ENCODE measurements at places on chromosomes 3 and 15.

- DNase-seq = no peak
Observed at GRCh38 chr15:90046911-90047392, 45.8 kb downstream of the ZNF710 start.

DNA sequence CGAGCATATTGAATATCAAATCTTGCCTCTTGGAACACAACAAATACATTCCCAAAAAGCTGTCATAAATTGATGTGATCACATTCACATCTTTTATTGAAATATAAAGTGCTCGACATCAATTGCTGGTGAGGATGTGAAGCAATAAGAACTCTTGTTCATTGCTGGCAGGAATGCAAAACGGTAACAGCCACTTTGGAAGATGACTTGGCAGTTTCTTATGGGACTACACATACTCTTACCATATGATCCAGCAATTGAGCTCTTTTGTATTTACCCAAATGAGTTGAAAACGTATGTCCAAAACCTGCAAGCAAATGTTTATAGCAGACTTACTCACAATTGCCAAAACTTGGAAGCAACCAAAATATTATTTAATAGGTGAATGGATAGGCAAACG lies 234.9 kb downstream of the CACNA2D3 start:
- DNase-seq = no peak

GRCh38 chr3:194257916-194258668 lies 93.0 kb downstream of the CPN2 start:
- DNase-seq = no peak

GRCh38 chr15:101209285-101209845 lies 42.5 kb downstream of the CHSY1 start:
- DNase-seq = no peak

- no peak for DNase-seq
Observed at GRCh38 chr3:49966233-49966942, 26.4 kb downstream of the RBM6 start.

DNA sequence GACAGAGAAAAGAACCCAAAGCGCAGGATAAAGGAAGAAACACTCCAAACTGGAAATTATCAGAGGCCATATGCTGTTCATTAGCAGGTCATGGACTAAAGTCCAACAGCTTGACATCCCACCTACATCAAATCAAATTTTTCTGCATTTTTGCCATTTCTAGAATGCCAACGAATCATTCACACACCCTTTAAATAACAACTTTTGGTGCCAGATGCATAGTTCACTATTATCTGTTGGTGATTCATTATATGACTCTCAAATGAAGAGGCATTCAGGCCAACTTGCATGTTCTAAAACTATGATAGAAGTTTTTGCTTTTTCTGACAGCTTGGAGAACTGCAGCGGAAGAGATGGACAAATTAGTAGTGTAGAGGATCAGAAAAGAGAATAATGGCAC lies 529.8 kb upstream of the NAALADL2 start:
- DNase-seq = no peak

DNA sequence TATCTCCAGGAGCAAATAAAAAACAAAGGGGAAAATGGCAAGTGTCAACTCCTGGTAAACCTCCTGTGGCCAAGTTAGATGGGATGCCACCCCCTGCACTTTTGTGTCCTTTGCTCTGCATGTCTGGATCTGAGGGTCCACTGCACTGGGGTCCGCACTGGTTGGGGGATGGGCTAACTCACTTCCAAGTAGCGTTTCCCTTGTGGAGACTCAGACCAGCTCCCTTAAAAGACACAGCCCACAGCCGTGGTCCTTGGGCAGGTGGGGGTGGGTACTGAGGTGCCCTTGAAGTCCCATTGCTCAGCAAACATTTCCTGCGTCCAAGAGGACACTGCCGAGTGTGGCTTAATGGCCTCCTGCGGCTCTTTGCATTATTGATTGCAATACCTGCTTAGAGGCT lies 188.2 kb downstream of the MEGF11 start:
- no peak for DNase-seq

- no peak for DNase-seq
Observed at GRCh38 chr3:184604039-184604601, 42.5 kb downstream of the EPHB3 start.

DNA sequence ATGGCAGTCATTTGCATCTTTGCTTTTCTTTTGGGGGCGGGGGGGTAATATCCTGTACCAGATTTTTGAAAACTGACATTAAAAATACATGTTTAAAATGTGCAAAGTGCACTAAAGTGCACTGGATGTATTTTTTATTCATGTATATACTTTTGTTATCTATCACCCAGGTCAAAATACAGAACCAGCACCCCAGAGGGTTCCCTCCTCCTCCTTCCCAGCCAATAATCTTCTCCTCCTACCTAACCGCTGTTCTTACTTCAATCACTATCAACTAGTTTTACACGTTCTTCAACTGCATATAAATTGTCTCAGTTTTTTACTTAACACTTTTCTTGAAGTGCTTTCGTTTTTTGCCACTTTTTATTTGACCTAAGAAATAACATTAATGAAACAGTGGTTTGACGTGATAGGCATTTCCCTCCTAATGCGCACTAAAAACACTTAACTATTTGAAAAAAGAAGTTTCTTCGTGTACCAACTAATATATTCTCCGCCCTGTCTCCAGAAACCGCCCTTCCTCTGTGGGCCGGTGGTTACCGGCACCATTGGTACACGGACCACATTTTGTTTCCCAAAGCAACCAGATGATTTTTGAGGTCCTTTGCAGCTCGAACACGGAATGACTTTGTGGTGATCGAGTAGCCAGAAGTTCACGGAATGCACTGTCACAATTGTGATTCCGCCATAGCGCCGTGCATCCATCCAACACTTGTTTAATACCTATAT lies 836 bp upstream of the AKAP13 start:
- peak; percentile 34 for DNase-seq

DNA sequence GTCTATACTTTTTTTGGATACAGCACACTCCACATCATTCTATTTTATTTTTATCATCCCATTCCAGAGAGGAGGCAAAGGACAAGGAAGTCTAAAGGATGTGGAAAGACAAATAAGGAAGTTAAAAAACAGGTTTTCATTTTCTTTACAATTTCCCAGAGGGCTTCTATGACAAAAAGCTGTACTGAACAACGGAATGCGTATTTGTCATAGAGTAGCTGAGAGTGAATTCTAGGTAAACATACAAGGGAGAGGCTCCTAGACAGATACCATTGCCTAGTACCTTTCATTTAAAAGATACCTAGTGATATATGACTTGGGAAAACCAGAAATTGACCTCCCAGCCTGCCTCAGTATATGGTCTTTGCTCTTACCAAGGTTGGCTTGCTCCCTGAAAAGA lies 341.7 kb downstream of the FHIT start:
- DNase-seq = no peak

DNA sequence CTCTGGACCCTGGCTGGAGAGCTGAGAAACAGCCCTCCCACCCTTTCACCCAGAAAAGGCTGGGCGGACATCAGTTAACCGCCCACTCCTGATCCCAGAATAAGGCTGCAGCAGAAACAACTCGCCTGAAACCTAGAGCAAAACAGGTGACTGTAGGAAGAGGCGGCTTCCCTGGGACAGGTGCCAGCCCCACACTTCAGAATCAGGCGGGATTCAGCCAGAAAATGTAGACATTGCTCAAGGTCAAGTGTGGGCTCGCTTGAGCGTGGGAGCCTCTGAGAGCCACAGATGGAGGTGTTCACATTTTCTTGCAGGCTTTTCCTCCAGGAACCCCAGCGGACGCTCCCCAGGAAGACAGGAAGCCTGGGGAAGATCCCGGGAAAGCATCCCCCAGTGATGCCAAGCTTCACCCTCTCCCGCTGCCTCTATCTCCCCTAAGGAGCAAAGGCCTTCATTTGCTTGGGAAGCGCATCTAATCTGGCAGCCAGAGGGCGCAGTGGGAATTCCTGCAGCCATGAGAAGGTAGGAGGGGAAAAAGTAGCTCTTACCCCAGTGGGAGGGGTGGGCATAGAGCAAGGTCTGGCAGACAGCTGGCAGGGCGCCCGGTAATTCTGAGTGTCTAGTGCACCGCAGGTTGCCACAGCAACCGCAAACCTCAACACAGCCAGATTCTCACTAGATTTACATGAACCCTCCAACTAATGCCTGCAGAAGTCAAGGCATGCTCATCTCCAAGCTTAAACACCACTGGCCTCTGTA lies 77.7 kb downstream of the OCA2 start:
- no peak for DNase-seq

- DNase-seq = peak; percentile 46
Observed at GRCh38 chr15:74196175-74196574, 6.4 kb downstream of the STRA6 start.

GRCh38 chr3:156594219-156594683 lies 39.3 kb upstream of the SSR3 start:
- no peak for DNase-seq

DNA sequence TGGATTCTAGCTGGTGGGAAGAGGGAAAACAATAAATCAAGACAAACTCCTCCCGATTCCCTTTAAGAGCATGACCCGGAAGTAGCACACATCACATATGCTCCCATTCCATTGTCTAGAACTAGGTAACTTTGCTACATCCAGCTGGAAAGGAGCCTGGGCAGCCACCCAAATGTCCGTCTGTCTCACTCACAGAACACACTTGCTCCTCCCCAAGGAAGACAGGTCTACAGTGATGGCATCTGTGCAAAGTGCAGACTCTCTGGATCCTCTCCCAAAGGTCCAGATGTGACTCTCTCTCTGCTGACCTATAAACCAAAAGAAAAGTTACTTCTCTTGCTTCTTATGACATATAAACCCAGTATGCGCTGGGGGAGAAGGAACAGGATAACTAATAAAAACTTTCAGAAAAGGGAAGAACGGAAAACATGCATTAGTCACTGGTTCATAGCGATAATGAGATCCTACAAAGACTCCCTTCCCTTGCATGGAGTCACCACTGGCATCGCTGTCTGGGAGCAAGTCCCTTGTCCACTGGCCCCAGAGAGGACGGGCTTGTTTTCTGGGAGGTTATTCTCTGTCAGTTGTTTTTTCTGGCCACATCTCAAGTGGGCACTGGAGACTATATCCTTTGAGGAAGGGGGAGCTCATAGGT lies 29.8 kb upstream of the EPHB3 start:
- peak; percentile 60 for DNase-seq

- DNase-seq = no peak
Observed at GRCh38 chr15:48090115-48090514, 30.7 kb upstream of the SLC24A5 start.

- peak; percentile 91 for DNase-seq
Observed at GRCh38 chr15:64112904-64113303, 17.1 kb downstream of the SNX1 start.

GRCh38 chr3:188404124-188404523 lies 250.2 kb downstream of the LPP start:
- DNase-seq = no peak

DNA sequence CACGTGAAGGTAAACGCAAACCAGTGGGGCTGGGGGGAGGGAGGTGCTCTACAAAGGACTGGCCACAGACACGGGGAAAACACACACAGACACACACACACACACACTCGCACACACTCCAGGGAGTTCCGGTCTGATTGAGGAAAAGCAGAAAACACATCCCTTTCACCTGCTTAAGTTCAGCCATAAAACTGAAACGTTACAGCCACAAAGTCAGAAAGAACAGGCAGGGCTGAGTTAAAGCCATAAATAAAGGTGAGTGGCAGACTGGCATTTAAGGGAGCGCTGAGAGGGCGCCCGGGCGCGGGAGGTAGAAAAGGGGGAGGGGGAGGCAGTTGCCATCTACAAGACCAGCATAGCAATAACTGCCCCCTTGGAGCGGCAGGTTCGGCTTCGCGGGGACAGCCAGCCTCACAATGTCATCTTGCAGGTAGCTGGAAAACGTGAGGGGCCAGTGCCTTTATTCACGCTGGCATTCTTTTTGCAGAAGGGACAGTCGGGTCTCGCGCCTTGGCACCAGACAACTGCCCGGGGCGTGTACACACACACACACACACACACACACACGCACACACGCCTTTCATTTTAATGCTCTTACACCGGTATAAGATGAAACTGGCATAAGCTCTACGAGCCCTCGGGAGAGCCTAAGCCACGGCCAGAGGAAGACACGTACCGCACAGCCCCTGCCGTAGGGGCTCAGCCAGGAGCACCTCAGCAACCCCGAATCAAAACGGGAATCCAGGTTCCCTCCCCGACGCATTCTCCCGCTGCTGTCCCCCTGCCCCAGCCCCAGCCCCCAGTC lies 866 bp downstream of the TNIK start:
- peak; percentile 30 for DNase-seq

DNA sequence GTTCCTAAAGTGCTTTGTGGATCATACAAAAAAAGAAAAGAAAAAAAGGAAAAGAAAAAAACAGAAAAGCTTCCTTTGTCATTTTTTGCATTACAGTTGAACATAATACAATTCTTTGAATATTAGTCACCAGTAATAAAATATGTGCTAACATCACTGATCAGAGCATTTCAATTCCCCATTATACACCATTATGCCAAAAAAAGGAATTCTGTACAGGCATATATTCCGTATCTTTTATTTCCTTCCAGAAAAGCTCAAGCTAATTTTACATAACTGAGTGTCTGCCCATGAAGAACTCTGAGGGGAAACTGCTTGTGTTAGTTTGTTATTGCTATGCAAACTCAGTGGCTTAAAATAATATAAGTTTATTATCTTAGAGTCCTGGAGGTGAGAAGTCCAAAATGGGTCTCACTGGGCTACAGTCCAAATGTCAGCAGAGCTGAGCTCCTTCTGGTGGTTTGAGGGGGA lies 377.9 kb downstream of the GAP43 start:
- no peak for DNase-seq

DNA sequence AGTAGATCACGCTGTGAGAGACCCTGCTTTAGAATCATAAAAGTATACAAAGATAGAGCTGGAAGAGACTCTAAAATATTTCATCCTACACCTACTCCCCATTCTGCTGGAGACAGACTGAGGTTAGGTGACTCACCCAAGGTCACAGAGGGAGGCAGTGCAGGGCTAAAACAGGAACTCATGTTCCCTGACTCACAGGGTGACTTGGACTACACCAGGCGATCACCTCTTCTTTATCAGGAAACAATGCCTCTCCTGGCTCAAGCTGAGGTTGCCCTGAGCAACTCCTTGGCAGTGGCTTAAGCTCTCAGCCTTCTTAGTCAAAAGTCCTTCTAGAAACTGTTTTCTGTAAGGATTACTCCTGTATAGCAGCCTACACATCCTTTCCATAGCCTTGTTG lies 26.4 kb upstream of the TNFAIP8L3 start:
- DNase-seq = peak; percentile 89
